Effector memory CD8-positive, alpha-beta T cell (primary cell): ENCODE measurements at places on chromosomes 11 and 22.

GRCh38 chr11:113105592-113105991 lies 144.4 kb downstream of the NCAM1 start:
- peaks cover 16% of the 10 kb centered on the region for H3K27me3 ChIP-seq
- H3K27ac ChIP-seq = no peak overlapping the region
- no peaks in the 10 kb centered on the region for H3K4me1 ChIP-seq
- H3K36me3 ChIP-seq = no peaks in the 10 kb centered on the region
- H3K4me3 ChIP-seq = no peak overlapping the region
- DNase-seq = no peak

DNA sequence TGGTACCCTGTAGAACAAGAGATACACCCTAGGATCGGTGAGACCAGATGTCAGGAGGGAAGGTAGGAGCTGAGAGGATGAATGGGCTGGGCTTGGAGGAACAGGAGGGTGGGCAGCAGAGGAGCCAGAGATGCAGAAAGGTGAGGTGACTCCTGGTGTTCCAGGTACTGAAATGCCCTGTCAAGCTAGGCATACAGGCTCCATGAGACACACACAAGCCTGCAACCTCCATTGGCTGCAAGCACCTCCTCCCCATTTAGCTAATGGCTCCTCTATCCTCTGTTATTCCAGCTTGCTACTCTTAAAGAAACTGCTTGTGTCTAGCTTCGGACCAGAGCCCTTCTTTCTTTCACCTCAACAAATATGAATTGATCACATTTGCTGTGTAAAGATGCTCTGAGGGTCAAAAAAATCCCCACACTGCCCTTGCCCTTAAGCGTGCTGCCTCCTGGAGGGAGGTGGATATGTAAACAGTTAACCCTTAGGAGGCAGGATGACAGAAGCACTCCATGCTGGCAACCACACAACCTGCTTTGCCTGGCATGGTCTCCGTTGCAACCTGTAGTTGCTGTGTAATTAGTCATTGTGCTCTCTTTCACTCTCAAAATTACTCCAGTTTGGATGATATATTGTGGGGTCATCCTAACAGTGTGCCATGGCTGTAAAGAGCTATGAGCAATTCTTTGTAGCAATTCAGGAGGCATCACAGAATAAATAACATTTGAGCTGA lies 156.0 kb downstream of the PKNOX2 start:
- H3K4me3 ChIP-seq = no peak overlapping the region
- no peaks in the 10 kb centered on the region for H3K36me3 ChIP-seq
- H3K27ac ChIP-seq = no peak overlapping the region
- H3K4me1 ChIP-seq = peaks cover 2% of the 10 kb centered on the region
- no peak for DNase-seq

DNA sequence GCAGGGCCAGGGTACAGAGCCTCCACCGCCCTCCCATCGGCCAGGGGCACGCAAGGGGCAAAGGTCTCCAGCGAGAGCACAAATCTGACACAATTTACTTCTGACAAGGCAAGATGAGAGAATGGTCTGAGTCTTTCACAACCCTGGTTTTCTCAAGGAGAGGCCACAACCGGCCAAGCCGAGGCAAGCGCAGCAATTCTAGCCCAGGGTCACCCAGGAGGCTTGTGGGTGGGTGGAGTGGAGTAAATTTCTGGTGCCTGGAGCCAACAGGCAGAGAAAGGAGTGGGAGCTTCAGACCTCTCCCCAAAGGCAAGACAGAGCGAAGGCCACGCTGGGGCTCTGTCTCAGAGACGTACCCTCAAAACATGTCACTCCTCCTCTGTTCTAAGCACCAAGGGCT lies 9.3 kb downstream of the LARGE2 start:
- H3K27me3 ChIP-seq = no peaks in the 10 kb centered on the region
- DNase-seq = no peak
- peaks cover 35% of the 10 kb centered on the region for H3K4me1 ChIP-seq

- H3K4me1 ChIP-seq = no peaks in the 10 kb centered on the region
- no peak overlapping the region for H3K4me3 ChIP-seq
- peaks cover 81% of the 10 kb centered on the region for H3K27me3 ChIP-seq
These were observed 67.5 kb upstream of the THY1 start for GRCh38 chr11:119490253-119491006.

GRCh38 chr11:98720951-98721350 lies 299.8 kb upstream of the CNTN5 start:
- DNase-seq = no peak
- no peaks in the 10 kb centered on the region for H3K27me3 ChIP-seq
- no peak overlapping the region for H3K4me3 ChIP-seq

DNA sequence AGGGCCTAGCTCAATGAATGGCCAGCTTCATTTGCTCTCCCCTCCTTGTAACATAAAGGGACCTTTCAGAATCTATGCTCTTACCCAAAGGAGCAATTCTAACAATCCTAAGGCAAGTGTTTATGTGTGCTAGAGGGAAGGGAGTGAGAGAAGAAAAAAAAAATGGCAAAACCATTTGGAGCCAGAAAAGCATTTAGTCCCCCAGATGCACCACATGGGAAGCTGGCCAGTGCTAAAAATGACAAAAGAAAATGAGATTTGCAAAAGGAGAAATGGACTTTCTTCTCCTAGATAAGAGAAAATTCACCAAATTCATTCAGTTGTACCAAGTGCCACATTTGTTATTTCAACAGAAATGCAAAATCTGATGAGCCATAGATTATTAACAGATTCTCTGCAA lies 52.8 kb downstream of the SERGEF start:
- DNase-seq = no peak
- H3K27me3 ChIP-seq = no peaks in the 10 kb centered on the region
- H3K36me3 ChIP-seq = peaks cover 30% of the 10 kb centered on the region
- H3K4me1 ChIP-seq = peaks cover 13% of the 10 kb centered on the region

DNA sequence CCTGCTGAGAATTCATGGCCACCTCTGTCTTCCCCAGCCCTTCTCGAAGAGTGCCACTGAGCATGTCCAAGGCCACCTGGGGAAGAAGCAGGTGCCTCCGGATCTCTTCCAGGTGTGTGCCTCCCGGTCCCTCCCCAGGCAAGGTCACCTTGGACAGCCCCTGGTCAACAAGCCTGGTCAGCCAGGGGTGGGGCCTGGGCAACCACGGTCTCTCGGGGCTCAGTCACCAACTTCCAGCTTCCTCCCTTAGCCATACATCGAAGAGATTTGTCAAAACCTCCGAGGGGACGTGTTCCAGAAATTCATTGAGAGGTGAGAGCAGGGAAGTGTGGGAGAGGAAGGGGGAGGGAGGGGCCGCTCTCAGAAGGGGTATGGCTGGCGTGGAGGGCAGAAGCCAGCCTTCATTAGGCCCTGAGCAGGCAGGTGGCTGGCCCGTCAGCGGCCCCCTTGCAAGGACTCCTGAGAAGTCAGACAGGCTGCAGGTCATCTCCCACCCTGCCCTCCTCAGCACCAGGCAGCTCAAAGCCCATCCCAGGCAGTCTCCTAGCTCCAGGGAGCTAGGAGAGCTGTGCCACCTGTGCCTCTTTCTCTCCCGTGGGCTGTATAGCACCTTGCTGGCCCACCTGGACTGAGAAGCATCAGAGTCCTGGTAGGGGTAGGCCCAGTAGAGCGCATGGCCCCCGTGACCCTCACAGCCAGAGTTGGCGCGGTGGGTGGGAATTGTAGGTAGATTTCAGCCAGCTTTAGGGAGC lies 9.3 kb upstream of the ANKRD13D start:
- H3K27me3 ChIP-seq = no peaks in the 10 kb centered on the region
- DNase-seq = no peak
- peaks cover 96% of the 10 kb centered on the region for H3K36me3 ChIP-seq
- H3K27ac ChIP-seq = peak overlapping the region; percentile 99
- H3K4me1 ChIP-seq = peaks cover 48% of the 10 kb centered on the region

GRCh38 chr11:46363031-46363407 lies 15.8 kb downstream of the DGKZ start:
- H3K4me1 ChIP-seq = peaks cover 57% of the 10 kb centered on the region
- no peaks in the 10 kb centered on the region for H3K27me3 ChIP-seq
- peak overlapping the region; percentile 90 for H3K27ac ChIP-seq

GRCh38 chr22:47369020-47369419 lies 606.6 kb downstream of the TBC1D22A start:
- H3K4me1 ChIP-seq = no peaks in the 10 kb centered on the region
- H3K27me3 ChIP-seq = peaks cover 35% of the 10 kb centered on the region
- H3K27ac ChIP-seq = no peak overlapping the region
